Activated CD4-positive, CD25-positive, alpha-beta regulatory T cell (primary cell): ENCODE measurements at places on chromosomes 1 and 21.

DNA sequence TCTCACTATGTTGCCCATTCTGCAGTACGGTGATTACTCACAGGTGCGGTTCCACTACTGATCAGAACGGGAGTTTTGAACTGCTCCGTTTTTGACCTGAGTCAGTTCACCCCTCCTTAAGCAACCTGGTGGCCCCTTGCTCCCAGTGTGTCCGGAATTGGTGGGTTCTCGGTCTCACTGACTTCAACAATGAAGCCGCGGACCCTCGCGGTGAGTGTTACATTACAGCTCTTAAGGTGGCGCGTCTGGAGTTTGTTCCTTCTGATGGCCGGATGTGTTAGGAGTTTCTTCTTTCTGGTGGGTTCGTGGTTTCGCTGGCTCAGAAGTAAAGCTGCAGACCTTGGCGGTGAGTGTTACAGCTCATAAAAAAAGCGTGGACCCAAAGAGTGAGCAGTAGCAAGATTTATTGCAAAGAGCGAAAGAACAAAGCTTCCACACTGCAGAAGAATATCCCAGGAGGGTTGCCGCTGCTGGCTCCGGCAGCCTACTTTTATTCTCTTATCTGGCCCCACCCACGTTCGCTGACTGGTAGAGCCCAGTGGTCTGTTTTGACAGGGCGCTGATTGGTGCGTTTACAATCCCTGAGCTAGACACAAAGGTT lies 17.6 kb upstream of the PARP1 start:
- DNase-seq = no peak

DNA sequence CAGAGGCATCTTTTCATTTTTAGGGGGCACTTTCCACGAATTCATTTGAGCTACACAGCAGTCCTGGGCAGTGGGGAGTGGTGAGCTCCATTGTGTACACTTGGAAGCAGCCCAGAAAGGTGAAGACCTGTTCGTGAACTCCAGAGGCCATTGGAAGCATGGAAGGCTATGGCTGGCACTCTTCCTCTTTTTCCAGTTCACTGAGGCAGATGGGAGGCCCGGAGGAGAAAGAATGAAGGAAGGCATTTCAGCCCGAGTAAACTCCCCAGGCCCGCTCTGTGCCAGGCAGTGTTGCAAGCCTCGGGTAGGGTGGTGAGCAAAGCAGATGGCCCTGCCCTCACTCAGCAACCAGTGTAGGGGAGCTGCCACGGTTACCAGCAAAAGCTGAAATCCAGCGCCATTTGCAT lies 673 bp upstream of the DHCR24 start:
- DNase-seq = no peak

GRCh38 chr21:44713846-44714245 lies 2.5 kb upstream of the TSPEAR start:
- no peak for DNase-seq

- DNase-seq = no peak
Measured at GRCh38 chr1:5939271-5940170, 52.7 kb downstream of the NPHP4 start.
